ENCODE measurements at places on chromosomes 5 and 9.

DNA sequence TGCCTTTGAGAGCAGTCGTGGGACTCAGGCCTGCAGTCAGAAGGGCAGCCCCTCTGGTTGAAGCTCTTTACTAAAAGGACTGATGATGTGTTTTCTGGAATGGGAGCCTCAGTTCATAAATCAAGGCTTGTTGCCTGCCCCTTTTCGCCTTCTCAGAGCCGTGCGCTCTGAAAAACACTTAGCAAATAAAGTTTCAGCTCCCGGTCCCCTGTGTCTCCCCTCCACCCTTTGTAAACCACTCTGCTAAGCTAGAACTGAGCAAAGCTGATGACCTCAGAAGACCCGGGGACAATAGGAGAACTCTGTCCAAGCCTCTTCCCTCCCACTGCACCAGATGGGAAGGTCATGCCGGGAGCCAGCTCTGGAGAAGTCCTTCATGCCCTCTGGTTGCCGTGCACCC lies 39.3 kb upstream of the ADRA1B start:
- DNase-seq, result peak; percentile 38

GRCh38 chr9:33256236-33256635 lies 8.3 kb downstream of the BAG1 start:
- no peak for DNase-seq

DNA sequence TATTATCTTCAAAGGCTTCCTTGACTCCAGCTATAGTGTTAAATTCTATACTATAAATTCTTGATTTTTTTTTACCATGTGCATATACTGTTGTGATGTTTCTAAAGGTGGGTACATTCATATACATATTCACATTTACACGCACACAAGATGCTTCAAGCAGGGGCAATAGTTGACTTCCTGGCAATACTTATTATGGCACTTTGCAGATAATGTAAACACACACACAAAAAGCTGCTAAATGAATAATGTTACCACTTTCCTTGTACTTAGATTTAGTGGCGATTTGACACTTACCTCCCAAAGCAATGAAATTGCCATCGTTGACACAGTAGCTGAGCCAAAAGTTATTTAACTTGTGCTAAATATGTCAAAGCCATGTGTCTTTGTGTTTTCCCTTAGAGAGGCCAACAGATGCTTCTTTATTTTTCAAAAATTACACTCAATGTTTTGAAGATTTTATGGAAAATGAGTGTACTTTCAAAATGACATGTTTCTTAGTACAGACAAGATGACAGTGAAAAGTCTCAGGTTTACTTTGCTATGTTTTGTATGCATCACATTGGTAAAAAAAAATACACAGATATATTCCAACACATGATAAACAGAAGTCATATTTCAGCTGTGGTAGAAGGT lies 12.2 kb upstream of the ERAP2 start:
- DNase-seq, result no peak

GRCh38 chr5:91219091-91219802 lies 163.9 kb downstream of the ARRDC3 start:
- peak; percentile 84 for DNase-seq

- no peak for DNase-seq
Measured at GRCh38 chr5:179494774-179495526, 55.4 kb upstream of the RUFY1 start.

DNA sequence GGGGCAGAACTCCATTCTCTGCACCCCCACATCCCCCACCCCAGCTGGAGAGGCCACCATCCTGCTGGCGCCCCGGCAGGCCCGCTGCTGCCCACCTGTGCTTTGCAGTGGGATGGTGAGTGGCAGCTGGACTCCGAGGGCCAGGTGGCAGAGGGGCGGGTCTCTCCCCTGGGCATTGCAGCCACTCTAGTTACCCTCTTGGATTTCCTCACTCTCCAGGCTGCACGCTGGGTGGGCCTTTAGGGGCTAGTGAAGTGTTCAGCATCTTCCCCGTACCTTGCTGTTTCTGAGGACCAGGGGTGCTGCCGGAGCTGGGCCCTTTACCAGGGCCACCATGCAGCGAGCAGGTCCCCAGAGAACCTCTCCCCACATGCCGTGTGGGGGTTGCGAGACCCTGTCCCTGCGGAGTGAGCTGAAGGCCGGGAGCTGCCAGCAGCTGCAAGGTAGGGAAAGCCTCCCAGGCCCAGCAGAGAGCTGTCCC lies 88.4 kb upstream of the SH3PXD2B start:
- DNase-seq, result peak; percentile 10

DNA sequence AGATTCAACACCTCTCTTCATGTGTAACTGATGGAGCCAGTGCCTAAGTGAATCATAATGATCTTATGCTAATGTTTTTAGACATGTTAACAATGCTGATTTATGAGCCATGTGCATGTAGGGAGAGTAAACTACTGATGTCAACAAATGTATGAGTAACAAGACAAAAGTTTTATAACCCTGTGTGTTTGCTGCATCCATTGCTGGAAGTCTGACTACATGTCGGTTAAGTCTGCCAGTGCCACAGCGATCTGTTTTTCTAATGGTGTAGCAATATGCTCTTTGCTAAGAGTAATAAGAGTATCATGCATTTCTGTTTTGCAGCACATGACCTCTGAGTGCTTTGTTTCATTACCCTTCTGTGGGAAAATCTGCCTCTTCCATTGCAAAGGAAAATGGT lies 26.4 kb upstream of the TMOD1 start:
- DNase-seq, result no peak

DNA sequence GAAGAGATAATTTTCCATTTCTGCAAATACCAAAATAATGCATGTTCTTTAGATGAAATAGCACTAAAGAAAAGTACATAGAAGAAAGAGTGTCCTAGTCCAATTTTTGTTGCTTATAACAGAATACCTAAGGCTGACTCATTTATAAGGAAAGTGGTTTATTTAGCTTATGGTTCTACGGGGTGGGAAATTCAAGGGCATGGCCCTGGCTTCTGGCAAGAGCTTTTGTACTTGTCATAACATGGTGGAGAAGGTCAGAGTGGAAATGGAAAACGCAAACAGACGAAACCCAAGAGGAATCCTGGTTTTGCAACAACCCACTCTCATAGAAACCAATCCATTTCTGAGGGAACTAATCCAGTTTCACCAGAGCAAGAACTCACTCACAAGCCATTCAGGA lies 283.7 kb downstream of the CSNK1G3 start:
- no peak for DNase-seq

DNA sequence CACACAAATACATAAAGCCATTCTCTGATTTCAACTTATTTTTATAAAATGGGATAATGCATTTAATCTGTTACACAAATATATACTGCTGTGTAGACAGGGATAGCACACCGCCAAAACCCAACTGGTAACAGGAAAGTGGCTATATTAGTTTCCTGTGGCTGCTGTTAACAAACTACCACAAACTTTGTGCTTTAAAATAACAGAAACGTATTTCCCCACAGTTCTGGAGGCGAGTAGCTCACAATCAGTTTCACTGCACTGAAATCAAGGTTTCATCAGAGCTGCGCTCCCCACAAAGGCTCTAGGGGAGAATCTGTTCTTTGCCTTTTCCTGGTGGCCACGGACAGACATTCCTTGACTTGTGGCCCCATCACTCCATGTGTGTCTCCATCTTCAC lies 94.0 kb downstream of the MLLT3 start:
- no peak for DNase-seq

GRCh38 chr5:10860645-10861422 lies 99.8 kb upstream of the DAP start:
- DNase-seq, result no peak

- DNase-seq, result no peak
Measured at GRCh38 chr5:124614836-124615385, 131.5 kb downstream of the ZNF608 start.

DNA sequence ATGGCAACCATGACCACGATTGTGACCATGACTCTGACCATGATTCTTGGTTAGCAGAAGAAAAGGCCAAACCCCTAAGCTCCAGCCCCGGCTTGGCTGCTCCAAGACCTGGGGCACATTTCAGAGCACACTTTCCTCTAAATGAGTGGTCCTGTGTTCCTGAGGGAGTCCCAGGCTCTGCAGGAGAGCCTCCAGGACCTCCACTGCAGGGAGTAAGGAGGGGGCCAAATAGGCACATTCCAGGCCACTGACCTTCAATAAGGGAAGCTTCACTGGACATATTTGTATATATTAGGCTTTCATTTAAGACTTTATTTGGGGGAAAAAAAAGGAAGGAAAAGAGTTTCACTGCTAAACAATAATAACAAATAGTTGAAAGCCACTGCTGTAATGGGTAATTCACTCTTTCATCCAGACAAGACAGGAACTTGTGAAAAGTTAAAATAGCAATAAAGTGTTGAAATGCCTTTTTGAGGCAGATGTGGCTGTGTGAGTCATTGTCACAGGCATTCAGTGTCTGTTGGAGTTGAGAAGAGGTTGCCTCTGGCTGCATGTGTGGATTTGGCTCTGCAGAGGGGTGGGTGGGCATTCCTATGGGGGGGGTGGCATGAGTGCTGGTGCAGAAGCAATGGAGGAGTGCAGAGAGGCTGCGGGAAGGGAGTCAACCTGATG lies 63.9 kb upstream of the TGFBR1 start:
- peak; percentile 33 for DNase-seq

- no peak for DNase-seq
Measured at GRCh38 chr5:9898319-9898718, 268.2 kb upstream of the TAS2R1 start.

DNA sequence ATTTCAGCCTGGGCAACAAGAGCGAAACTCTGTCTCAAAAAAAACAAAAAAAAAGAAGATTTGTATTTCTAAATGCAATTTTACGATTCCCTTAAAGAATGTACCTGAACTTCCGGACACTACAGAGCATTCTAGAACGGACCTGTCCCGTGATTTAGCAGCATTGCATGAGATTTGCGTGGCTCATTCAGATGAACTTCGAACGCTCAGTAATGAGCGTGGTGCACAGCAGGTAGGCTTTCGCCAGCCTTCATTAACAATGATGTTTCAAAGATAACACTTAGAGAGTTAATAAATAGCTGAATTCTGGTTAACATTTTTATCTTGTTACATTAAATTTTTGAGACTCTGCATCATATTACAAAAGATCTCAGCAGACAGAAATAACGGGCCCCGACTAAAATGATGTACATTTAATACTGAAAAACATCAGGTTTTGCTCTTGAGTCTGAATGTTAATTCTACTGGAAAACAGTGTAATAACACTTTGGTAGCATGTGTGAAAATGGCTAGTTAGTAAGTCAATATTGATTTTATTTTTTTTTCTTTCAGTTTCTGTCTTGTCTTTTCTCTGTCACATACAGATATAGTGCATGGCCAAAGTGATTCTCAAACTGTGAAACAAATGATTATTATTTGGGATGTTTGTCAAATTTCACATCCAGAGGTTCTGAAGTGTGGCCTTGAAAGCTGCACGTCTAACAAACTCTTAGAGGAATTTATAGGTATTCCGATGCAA lies 23.3 kb downstream of the CCNH start:
- no peak for DNase-seq

DNA sequence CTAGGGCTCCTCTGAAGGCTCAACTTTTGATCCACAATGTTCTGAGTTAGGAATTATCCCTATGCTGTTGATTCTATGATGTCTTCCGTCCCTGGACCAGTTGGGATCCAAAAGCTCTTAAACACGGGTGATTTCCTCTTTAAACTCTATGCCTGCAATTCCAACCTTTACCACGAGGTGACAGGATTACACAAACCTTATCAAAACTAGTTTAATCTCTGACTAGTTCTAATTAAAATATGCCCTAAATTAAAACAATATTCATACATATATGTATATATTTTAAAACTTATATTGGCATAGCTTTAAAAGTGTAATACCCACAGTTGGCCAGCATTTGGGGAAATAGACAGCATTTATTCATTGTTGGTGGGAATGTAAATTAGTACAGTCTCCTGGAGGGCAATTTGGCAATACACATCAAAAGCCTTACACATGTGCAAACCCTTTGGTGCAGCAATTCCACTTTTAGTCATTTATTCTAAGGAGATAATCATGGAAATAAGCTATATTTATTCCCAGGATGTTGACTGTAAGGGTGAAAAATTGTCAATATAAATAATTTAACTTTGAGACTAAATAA lies 51.6 kb upstream of the PHYKPL start:
- DNase-seq, result no peak

DNA sequence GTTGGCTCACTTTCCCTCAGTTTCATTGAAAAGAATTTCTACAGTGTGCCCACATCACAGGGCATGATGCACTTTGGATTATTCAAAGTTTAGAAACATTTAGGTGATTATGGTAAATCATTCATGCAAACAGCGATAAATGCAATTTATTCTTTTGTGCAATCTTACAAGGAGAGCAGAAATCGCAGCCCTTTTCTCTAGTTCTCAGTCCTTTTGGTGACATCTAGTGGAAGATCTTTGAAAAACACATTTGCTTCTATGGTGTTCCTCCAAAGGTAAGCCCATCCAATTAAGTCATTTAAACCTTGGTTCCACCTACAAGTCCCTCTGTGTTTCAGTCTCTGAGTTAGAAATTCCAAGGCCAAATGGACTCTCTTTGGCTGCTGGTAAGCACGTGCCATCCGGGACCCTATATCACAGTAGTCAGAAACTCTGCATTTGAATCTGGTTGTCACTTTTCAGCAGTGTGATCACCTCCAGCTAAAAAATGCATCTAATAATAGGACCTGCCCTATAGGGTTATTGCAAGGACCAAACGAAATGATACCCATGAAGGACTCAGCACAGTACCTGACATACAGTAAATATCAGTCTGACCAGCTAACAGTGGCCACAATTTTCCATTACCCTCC lies 66.4 kb downstream of the MACROH2A1 start:
- DNase-seq, result no peak
